ENCODE measurements at places on chromosomes 6 and 20. TPM values are rescaled to one million over a fixed set of nuclear protein-coding genes. Genes with fewer than 3 reads are reported as not detected.

The AGER gene
- polyA plus RNA-seq, result 10.9 TPM

DNA sequence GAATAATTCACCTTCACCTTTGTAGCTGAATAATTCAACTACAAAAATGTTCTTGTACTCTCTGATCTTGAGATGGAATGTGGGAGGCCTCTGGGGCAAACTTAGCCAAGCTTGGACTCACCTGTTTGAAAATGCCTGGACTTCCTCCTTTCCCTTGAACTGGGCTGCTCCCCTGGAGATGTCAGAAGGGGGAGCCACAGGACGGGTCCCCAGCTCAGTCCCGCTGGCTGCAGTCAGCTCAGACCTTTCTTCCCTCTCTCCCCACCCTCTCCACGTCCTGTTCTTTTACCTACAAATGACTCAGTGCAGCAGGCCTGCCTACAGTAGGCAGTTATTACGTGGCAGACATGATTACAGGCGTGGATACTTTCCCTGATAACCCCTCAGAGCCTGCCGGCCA, 131.5 kb upstream of the RALGAPA2 start:
- H3K4me3 ChIP-seq, result no peak overlapping the region
- no peak overlapping the region for H3K27ac ChIP-seq
- no peaks in the 10 kb centered on the region for H3K36me3 ChIP-seq
- no peaks in the 10 kb centered on the region for H3K4me1 ChIP-seq
- no peak for DNase-seq
- H3K27me3 ChIP-seq, result peaks cover 5% of the 10 kb centered on the region

DNA sequence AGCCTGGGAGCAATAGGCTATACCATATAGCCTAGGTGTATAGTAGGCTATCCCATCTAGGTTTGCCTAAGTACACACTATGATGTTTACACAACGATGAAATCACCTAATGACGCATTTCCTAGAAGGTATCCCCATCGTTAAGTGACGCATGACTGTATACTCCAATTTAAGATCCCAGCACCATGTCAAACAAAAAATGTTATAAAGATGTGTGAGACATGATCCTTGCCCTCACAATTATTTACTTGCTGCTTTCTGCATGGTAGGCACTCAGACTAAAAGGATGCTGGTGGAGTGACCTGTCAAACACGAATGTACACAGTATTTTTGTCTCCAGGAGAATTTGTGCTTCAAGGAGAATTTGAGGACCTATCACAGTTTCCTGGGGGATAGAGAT, 32.3 kb downstream of the SNAP25 start:
- no peak overlapping the region for H3K27ac ChIP-seq
- no peaks in the 10 kb centered on the region for H3K27me3 ChIP-seq
- no peaks in the 10 kb centered on the region for H3K36me3 ChIP-seq
- H3K4me3 ChIP-seq, result no peak overlapping the region

The ZNF831 gene
- polyA plus RNA-seq, result not detected

The MYL9 gene
- polyA plus RNA-seq, result 0.65 TPM

DNA sequence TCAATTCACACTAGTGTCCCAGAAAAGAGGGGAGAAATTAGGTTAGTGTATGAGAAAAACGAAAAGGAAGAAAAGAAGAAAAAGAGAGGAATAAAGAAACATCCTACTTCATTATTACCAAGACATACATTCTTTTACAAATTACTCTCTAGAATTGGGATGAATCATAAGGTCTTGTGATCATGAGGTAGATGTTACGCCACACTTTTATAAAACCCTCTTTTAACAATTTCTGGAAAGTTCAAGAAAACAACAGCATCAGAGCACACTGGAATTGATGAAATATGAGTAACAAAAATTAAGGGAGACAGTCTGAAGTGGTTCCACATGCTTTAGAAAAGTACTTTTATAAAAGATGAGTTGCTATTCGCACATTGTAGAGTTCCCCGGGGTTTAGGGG, 32.6 kb upstream of the NRSN1 start:
- H3K36me3 ChIP-seq, result no peaks in the 10 kb centered on the region
- no peaks in the 10 kb centered on the region for H3K27me3 ChIP-seq
- no peaks in the 10 kb centered on the region for H3K4me1 ChIP-seq
- no peak for DNase-seq

The AVP gene
- polyA plus RNA-seq, result not detected

The CDYL gene
- 23.0 TPM for polyA plus RNA-seq

- H3K36me3 ChIP-seq, result no peaks in the 10 kb centered on the region
- no peak for DNase-seq
Measured at GRCh38 chr6:32568561-32568960, 21.1 kb downstream of the HLA-DRB1 start.

- no peaks in the 10 kb centered on the region for H3K27me3 ChIP-seq
- H3K4me3 ChIP-seq, result no peak overlapping the region
- peaks cover 17% of the 10 kb centered on the region for H3K4me1 ChIP-seq
- DNase-seq, result no peak
- no peaks in the 10 kb centered on the region for H3K36me3 ChIP-seq
Measured at GRCh38 chr6:3321042-3321441, 62.3 kb downstream of the PSMG4 start.

GRCh38 chr20:47055699-47056369, 161.2 kb downstream of the EYA2 start:
- H3K4me1 ChIP-seq, result no peaks in the 10 kb centered on the region
- no peak for DNase-seq
- no peak overlapping the region for H3K4me3 ChIP-seq
- H3K27ac ChIP-seq, result no peak overlapping the region
- H3K36me3 ChIP-seq, result no peaks in the 10 kb centered on the region
- H3K27me3 ChIP-seq, result peaks cover 11% of the 10 kb centered on the region

The RAB23 gene
- 10.0 TPM for polyA plus RNA-seq

The KIF13A gene
- 22.5 TPM for polyA plus RNA-seq

The SLC25A27 gene
- 0.69 TPM for polyA plus RNA-seq

The ETV7 gene
- not detected for polyA plus RNA-seq

- no peak for DNase-seq
- no peaks in the 10 kb centered on the region for H3K36me3 ChIP-seq
- no peak overlapping the region for H3K27ac ChIP-seq
- H3K4me3 ChIP-seq, result no peak overlapping the region
Measured at GRCh38 chr6:155400654-155400965, 55.0 kb downstream of the NOX3 start.

- H3K4me1 ChIP-seq, result no peaks in the 10 kb centered on the region
- H3K27ac ChIP-seq, result no peak overlapping the region
- H3K27me3 ChIP-seq, result no peaks in the 10 kb centered on the region
- H3K36me3 ChIP-seq, result no peaks in the 10 kb centered on the region
- H3K4me3 ChIP-seq, result no peak overlapping the region
Measured at GRCh38 chr6:90065173-90065572, 170.9 kb downstream of the GJA10 start.

The MTHFD1L gene
- 61.8 TPM for polyA plus RNA-seq

The CSE1L gene
- 171 TPM for polyA plus RNA-seq

GRCh38 chr6:35922139-35922554, 1.2 kb upstream of the SRPK1 start:
- H3K27me3 ChIP-seq, result no peaks in the 10 kb centered on the region
- peaks cover 25% of the 10 kb centered on the region for H3K36me3 ChIP-seq
- peaks cover 13% of the 10 kb centered on the region for H3K4me1 ChIP-seq
- DNase-seq, result peak; percentile 41

GRCh38 chr20:24763386-24764026, 185.6 kb upstream of the CST7 start:
- no peak overlapping the region for H3K27ac ChIP-seq
- no peaks in the 10 kb centered on the region for H3K27me3 ChIP-seq

- no peaks in the 10 kb centered on the region for H3K27me3 ChIP-seq
- H3K36me3 ChIP-seq, result peaks cover 56% of the 10 kb centered on the region
- H3K4me1 ChIP-seq, result peaks cover 13% of the 10 kb centered on the region
- H3K27ac ChIP-seq, result no peak overlapping the region
Measured at GRCh38 chr20:51506527-51507215, 35.8 kb downstream of the NFATC2 start.

DNA sequence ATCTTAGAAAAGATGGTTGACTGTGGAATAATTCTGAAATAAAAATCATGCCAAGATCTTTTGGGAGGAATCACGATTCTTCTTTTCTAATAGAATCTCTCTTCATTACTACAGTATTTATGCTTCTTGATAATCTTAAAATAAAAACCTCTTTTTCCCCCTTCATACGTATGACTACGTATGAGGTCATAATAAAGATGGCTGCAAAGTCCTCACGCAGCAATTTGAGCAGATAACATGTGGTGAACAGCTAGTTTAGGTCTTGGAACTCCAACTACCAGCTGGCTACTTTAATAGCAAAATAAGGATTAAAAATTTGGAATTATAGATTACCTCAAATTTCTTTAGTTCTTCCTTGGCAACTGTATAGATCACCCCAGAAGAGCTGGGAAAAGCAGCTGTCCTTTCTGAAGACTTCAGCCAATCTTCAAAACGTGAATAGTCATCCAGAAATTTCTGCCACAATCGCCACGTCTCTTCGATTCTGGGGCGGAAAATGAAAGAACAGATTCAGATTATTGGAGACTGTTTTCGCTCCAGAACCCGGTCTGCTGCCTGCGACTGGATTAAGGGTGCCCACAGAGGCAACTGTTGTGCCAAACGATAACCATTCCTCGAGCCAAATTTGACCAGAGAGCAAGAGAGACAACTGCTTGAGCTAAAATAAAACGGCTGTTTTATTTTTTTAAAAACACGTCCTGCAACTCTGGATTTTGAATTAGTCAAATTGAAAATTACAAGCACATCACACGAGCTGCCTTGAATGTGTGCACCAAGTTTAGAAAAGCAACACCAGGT, 347.3 kb downstream of the ESR1 start:
- DNase-seq, result no peak
- H3K4me3 ChIP-seq, result no peak overlapping the region
- peaks cover 5% of the 10 kb centered on the region for H3K27me3 ChIP-seq
- H3K27ac ChIP-seq, result no peak overlapping the region

DNA sequence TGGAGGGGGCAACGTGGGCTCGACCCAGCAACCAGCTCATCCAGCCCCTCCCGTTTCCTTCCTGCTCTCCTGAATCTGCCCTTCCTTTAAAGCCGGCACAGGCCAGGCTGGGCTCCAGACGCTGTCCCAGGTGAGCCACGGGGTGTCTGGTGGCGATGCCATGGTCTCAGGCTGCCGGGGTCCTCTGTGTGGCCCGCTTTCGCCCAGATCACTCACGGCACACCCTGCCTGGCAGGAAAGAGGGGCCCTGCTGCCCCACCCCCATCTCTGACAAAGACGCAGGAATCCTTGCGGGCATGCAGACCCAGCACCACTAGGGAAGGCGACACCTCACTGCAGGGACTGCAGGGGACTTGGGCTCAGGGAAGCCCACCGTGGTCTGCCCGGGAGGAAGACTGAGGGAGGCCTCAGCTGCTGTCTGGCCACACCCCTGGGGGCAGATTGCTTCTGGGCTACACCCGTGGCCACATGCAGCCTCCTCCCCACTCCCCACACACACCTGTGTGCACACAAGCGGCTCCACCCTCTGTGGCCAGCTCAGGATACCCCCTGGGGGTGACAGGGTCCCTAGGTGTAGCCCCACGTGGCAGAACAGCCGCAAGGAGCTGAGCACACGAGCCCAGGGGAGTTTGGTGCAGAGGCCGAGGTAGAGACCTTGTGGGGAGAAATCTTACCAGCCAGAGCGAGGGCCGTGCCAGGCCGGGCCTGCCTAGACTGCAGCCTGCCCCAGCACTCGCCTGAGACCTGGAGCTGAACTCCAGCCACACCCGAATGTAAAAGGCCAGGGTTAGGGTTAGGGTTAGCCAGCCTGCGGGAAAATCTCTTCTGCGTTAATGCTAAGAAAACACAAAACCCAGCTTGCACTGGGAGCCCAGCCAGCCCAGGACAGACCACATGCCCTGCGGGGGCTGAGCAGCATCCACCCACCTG, 104.6 kb downstream of the DLL1 start:
- H3K4me3 ChIP-seq, result no peak overlapping the region
- H3K27me3 ChIP-seq, result peaks cover 56% of the 10 kb centered on the region
- no peak for DNase-seq
- no peak overlapping the region for H3K27ac ChIP-seq

Data from K562 (cell line).